Cardiac septum (tissue), 1 donor: ENCODE measurements at places on chromosomes 5 and 9.

DNA sequence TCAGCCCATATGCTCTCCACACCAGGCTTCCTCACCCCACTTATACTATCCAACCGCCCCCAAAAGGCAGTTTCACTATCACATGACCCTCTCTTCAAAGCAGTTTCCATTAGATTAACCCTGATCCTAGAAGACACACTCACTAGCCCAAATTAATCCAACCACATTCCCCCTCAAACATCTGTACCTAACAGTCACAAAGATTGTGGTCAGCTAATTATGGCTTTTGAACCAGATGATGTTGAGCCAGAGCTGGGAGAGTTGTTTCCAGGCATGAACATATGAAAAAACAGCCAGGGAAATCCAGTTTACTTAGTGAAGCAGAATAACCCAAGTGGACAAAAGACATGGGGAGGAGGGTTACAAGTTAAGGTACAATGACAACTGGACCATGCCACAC lies 131.2 kb downstream of the SPOCK1 start:
- DNase-seq, result no peak

DNA sequence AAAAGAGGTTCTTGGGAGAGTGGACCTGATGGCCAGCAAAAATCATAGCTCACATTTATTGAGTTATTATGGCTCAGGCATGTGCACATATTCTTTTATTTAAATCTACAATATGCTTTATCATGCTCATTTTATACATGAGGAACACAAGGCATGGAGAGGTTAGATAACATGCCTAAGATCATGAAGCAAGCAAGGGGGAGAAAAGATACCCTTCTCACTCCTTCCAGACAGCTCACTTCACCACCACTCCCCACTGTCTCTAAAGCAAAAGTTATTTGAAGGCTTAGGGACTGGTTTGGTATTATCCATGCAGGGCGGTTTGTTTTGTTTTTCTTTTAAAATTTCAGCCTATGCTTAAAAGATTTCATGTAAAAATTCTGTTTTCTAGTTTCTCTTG lies 59.0 kb upstream of the PDE8B start:
- DNase-seq, result no peak

DNA sequence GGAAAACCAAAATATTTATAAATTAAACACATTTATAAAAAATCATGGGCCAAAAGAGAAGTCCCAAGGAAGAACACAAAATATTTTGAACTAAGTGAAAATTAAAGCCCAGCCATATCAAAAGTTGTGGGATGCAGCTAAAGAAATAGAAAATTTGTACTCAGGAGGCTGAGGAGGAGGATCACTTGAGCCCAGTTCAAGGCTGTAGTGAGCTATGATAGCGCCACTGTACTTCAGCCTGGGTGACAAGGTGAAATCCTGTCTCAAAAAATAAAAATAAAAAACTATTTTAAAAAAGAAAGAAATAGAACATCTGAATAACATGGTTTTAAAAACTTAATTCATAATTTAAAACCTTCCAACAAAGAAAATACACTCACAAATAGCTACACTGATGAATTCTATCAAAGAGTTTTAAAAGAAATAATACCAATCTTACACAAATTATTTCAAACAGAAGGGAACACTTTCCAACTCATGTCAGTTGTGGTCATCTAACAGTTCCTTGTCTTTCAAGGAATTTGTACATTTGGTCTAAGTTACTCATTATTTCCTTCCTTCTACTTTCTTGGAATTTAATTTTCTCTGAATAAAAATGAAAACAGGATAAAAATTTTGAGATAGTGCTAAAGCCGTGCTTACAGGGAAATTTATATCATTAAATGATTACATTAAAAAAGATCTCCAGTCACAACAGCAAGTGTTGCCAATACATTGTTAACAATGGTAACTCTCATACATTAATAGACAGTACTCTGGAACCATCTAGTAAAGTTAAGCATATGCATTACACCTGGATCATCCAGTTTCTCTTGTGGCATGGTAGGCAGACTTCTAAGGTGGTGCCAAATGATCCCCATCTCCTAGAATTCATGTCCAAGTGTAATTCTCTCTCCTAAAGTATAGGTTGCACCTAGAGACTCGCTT lies 17.8 kb downstream of the PTBP3 start:
- DNase-seq, result no peak

GRCh38 chr5:55546947-55547346 lies 12.2 kb upstream of the PLPP1 start:
- no peak for DNase-seq

DNA sequence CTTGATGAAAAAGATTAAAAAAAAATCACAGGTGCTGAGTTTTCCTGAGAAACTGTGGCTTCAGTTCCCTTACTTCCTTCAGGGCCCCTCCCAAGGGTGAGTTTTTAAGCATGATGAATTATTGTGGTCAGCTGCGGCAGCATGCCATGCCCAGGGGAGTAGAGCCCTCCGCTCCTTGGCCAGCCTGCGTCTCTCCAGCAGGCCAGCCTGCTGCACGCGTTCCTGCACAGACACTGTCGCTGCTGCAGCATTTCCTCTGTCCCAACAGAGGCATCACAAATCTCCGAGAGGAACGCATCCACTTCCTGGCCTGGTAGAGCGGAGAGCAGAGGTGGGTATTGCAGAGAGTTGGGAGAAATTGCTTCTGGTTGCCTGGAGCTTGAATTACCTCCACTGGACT lies 26.1 kb upstream of the GLRA1 start:
- DNase-seq, result no peak

- DNase-seq, result no peak
These were observed 20.7 kb downstream of the OR2S2 start for GRCh38 chr9:35937227-35937626.

DNA sequence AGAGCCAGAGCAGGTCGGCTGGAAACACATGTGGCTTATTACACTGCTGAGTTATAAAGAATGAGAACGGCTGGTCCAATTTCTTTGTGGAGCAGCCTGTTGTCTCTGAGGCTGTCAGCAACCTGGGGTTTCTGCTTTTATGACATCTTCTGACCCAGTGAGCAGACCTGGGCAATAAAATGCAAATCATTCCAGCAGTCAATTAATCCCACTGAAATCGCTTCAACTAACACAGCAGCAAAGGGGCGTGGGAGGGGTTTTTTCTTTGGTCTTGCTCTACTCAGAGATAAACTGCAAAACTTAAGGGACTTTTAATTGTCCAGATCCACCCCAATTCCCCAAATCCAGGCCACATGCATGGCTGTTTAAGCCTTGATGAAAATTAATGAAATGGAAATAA lies 215.7 kb downstream of the SLIT3 start:
- DNase-seq, result no peak

DNA sequence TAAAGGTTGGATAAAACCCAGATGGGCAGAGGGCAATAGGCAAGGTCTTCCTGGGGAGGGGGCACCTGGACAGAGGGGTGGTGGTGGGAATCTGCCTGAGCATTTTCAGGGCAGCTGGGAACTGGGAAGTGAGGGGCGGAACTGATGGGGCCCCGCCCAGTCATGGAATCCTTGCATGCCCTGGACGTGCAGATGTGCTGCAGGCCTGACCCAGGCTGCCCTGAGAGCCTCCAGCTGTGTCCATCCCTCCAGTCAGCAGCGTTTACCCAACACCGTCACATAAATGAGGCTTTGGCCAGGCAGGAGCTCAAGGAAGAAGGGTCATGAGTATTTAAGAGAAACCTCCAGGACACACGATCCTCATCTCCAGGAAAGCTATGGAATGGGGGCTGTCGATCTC lies 70.3 kb downstream of the DAB2IP start:
- DNase-seq, result no peak

GRCh38 chr9:128116104-128117083 lies 11.1 kb downstream of the PTGES2 start:
- DNase-seq, result no peak

- DNase-seq, result no peak
These were observed 715 bp downstream of the RC3H2 start for GRCh38 chr9:122904466-122904822.

- no peak for DNase-seq
These were observed 31.0 kb upstream of the GNA14 start for GRCh38 chr9:77679088-77679487.

DNA sequence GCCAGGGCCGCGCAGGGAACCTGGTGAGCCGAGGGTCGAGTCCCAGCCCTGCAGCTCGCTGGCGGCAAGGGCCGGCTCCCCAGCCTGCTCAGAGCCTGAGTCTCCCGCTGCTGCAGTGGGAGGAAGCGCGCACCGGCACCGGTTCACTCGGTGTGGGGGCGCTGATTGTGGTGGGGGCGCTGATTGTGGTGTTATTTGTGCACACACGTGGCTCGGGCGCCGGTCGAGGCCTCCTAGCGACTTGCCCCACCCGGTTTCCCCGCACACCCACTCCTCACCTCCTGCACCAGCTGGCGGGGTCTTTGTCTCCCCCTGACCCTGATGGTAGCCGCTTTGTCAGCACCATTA lies 266.7 kb downstream of the NSG2 start:
- DNase-seq, result no peak

GRCh38 chr5:151556806-151557205 lies 34.3 kb downstream of the FAT2 start:
- DNase-seq, result no peak

- no peak for DNase-seq
These were observed 85.1 kb downstream of the FGF1 start for GRCh38 chr5:142600611-142601358.

DNA sequence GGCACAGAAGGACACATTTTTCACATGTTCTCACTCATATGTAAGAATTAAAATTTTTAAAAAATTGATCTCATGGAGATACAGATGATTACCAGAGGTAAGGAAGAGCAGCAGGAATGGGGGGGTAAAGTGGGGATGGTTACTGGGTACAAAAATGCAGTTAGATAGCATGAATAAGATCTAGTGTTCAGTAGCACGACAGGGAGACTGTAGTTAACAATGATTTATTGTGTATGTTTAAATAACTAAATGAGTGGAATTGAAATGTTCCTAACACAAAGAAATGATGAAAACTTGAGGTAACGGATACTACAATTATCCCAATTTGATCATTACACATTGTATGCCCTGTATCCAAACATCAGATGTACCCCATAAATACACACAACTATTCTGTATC lies 15.2 kb upstream of the TGFBI start:
- DNase-seq, result no peak

DNA sequence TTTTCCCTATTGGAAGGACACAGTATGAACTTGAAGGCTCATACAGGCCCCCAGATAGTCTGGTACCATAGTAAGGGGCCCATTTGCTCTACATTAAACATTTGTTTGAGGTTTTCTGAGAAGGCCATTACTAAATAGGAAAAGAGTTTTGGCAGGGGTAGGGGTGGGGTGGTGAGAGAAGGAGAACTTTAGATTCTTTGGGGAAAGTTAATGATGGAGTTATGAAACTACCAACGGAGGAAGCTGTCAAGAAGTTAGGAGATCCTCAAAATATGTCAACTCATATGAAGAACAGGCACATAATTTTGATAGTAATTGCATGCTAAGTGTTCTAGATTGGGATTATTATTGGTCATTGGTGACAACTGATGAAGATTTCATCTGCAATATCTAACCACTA lies 114.7 kb downstream of the TAF11L14 start:
- DNase-seq, result no peak

DNA sequence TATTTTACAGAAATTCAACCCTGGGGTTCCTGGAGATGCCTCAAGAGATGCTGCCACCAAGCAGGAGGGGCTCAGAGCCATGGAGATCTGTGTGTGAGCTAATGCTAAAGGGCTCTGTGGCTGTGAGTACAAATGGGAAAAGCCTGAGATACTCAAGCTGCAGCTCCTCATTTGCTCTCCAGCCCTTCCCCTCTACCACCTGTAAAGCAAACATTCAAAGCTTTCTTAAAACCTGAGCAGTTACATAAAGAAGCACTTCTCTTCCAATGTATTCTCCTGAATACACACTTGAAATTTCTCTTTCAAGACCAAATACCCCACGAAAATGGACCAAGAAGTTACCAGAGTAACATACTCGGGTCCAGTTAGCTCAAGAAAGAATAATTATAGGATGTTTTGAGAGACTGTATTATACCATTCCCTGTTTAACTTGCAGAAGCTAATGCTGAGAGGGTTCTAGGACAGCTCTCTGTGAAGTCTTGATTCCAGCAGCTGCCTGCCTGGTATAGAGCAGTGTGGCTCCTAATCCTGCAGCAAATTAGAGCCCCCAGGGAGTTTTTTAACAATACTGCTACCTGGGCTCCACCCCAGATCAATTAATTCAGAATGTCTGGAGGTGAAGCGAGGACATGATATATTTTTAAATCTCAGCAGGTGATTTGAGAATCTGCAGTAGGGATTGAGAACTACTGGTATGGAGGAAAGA lies 21.1 kb downstream of the RGS7BP start:
- DNase-seq, result no peak

GRCh38 chr5:56900395-56900794 lies 9.0 kb upstream of the SETD9 start:
- DNase-seq, result no peak

GRCh38 chr5:111557686-111558085 lies 45.4 kb upstream of the STARD4 start:
- no peak for DNase-seq

DNA sequence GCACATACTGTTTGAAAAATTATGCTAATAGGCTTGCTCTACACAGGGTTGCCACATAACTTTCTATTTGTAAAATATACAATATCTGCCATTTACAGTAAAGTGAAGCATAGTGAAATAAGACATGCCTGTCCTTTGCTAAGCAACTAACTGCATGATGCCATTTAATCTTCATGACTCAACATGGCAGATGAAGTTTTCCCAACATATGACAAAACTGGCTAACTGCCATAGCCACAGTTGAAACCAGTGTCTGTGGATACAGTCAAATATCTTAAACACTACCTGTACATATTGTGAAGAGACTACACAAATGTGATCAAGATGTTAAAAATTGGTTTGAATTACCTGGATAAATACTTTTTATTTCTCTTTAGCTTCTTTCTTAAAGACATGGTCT lies 3.1 kb upstream of the DMAC1 start:
- no peak for DNase-seq

- no peak for DNase-seq
These were observed 69.7 kb downstream of the GCNT1 start for GRCh38 chr9:76528642-76529190.

DNA sequence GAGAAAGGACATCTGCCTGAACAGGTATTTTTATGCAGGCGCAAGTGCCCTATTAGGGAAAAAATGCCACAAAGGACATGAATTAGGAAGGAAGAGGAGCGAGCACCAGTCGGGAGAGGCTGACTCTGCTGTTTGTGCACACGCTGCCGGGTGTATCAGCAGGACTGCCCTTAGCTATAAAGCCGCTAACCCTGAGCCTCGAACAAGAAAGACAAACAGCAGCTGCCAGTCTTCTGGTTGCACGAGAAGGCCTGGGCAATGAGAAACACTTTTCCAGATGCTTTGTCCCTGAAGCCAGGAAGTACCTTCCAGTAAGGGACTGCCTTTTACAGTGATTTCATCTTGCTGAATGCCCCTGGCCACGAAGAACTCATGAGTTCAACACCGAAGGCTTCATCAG lies 12.6 kb downstream of the QSOX2 start:
- DNase-seq, result no peak

- no peak for DNase-seq
These were observed 65.0 kb upstream of the DAP start for GRCh38 chr5:10825897-10826644.

- DNase-seq, result no peak
These were observed 124.4 kb upstream of the ADCY2 start for GRCh38 chr5:7271435-7272084.

GRCh38 chr9:19879062-19879461 lies 90.2 kb upstream of the SLC24A2 start:
- no peak for DNase-seq
